ENCODE measurements at places on chromosomes 4 and X. TPM values are rescaled to one million over a fixed set of nuclear protein-coding genes. Genes with fewer than 3 reads are reported as not detected.

DNA sequence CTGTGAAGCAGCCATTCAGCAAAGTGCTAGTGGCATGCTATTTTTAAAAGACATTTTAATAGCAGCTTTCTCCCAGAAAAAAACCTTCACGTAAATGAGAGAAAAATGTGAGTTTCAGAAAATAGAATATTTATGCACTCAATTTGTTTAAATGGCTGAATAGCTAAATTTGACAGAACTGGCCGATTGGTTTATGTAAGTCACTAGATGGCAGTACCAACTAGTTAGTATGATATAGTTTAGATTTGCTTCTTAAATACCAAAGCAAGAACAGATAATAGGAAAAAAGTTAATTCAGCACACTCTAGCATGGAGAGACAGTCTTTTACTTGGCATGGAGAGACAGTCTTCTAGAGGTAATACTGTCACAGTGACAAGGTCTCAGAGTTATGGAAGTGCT lies 250.1 kb downstream of the SNCA start:
- DNase-seq, result peak; percentile 11

The SERPINA7 gene
- total RNA-seq, result not detected

The RNF175 gene
- total RNA-seq, result under 0.01 TPM

DNA sequence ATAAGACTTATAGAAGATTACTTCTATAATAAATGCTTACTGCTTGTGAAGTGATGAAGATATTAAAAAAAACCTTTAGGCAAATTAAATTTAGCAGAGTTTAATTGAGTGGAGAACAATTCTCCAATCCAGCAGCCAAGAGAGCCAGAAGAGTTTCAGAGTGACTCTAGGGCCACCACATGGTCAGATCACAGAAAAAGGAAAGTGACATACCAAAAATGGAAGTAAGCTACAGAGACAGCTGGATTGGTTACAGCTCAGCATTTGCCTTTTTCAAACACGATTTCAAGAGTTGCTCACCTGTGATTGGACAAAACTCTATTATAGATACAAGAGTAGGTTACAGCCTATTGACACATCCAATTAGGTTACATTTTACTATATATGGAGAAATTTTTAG lies 79.0 kb upstream of the TRAM1L1 start:
- DNase-seq, result no peak

The PTCHD1 gene
- total RNA-seq, result not detected

GRCh38 chrX:42220666-42221065 lies 297.3 kb upstream of the CASK start:
- DNase-seq, result no peak

The GAGE12E gene
- total RNA-seq, result not detected

The SFRP2 gene
- total RNA-seq, result not detected

The TIMP1 gene
- total RNA-seq, result 904 TPM

DNA sequence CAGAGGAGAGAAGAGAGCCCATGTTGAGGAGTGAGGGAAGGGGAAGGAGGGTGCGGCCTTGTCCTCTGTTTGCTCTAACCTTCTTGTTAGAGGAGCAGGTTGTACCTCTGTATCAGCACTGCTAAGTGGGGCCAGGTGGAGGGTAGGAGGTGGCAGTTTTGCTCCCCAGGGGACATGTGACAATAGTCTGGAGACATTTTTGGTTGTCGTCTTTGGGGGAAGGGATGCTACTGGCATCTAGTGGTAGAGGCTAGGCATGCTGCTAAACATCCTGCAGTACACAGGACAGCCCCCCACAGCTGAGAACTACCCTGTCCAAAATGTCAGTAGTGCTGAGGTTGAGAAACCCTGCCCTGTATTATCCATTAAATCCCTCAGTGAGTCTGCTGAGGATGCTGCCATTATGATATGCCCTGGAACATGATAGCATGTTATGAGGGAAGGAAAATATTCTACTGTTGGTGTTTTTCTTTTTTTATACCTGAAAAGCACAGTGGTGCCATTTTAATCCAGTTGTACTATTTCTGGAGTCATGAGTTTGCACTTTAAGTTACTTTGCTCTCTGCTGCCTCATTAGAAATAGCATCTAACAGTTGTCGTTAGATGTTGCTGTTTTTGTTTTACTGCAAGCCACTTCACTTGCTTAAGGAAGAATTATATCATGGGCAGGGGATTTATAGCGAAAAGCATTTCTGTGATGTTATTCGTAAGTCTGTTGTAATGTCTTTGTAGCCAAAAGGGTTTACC lies 90.6 kb downstream of the LRP2BP start:
- DNase-seq, result peak; percentile 31

GRCh38 chr4:8167815-8168214 lies 9.2 kb upstream of the ABLIM2 start:
- DNase-seq, result peak; percentile 73

The CFAP99 gene
- total RNA-seq, result under 0.01 TPM

The CSAG1 gene
- total RNA-seq, result not detected

GRCh38 chrX:139877710-139878414 lies 55.0 kb downstream of the ATP11C start:
- no peak for DNase-seq

The CSAG3 gene
- total RNA-seq, result not detected

The PLXNA3 gene
- total RNA-seq, result 15.9 TPM

The SLC6A14 gene
- not detected for total RNA-seq

The ZCCHC18 gene
- total RNA-seq, result 1.1 TPM

The FGD1 gene
- total RNA-seq, result 9.1 TPM

DNA sequence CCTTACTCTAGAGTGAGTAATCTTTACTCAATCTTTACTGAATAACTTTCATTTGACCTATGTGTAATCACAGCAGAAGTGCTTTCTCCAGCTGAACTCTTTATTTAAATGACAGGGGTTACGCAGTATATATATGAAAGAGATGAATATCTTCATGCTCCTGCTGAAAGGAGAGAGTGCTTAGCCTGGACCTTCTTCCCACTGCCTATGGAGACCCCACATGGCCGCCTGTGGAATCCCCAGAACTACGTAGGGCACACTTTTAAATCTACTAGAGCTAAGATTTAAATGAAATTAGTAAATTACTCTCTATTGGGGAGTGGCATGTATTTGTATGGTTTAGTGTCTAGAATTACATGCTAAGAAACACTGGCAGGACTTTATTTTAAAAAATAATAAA lies 391.2 kb downstream of the ANKRD50 start:
- DNase-seq, result no peak

- peak; percentile 62 for DNase-seq
These were observed 1.9 kb upstream of the PACRGL start for GRCh38 chr4:20698382-20698781.

- no peak for DNase-seq
These were observed 88.6 kb upstream of the WDR1 start for GRCh38 chr4:10205223-10205622.

- no peak for DNase-seq
These were observed 108.8 kb upstream of the MYOZ2 start for GRCh38 chr4:119026662-119027444.

All from osteoblast (primary cell).